ENCODE measurements at places on chromosomes 3 and 15. TPM values are rescaled to one million over a fixed set of nuclear protein-coding genes. Genes with fewer than 3 reads are reported as not detected.
A peak's percentile ranks its signal among the peaks of the same experiment; 100 is the strongest.

Gene TBL1XR1
- 146 TPM for total RNA-seq

Gene SCG5
- total RNA-seq: 2.6 TPM

Gene CFAP100
- total RNA-seq: 1.7 TPM

Gene LDHAL6B
- not detected for total RNA-seq

Gene DLL4
- 10.7 TPM for total RNA-seq

Gene LRRC2
- total RNA-seq: 9.3 TPM

Gene CCR1
- total RNA-seq: 2.7 TPM

Gene VEPH1
- total RNA-seq: 4.6 TPM

Gene CCDC71
- total RNA-seq: 30.2 TPM

Gene RTP1
- total RNA-seq: not detected

Gene KLHL40
- not detected for total RNA-seq

Gene C2CD4A
- total RNA-seq: 0.12 TPM

Gene PDZRN3
- total RNA-seq: 100 TPM

Gene CYP8B1
- total RNA-seq: not detected

DNA sequence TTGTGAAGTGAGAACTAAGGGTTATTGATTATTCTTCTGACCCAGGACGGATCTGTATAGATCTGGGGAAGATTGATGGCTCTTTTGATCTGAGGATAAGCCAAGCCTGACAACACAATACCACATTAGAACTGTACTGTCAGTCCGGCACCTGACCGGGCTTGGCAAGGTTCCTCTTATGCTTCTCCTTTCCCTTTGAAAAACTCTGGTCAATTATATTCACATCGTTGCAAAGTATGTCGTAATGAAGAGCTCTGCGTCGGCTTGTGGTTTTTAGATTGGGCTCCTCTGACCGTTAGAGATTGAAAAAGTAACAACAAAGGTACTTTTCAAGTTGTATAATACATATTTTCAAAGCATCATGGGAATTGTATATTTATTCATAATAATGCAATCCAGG, 389.8 kb downstream of the NR2F2 start:
- H3K4me3 ChIP-seq: no peak overlapping the region
- no peaks in the 10 kb centered on the region for H3K27me3 ChIP-seq
- no peaks in the 10 kb centered on the region for H3K4me1 ChIP-seq
- no peak overlapping the region for H3K27ac ChIP-seq
- DNase-seq: no peak

GRCh38 chr3:150248116-150248887, 159.8 kb upstream of the TSC22D2 start:
- no peak overlapping the region for H3K4me3 ChIP-seq
- H3K27me3 ChIP-seq: no peaks in the 10 kb centered on the region
- no peak for DNase-seq
- no peaks in the 10 kb centered on the region for H3K36me3 ChIP-seq
- peak overlapping the region; percentile 25 for H3K27ac ChIP-seq

GRCh38 chr15:33730815-33731214, 237.5 kb upstream of the CHRM5 start:
- no peak for DNase-seq
- no peaks in the 10 kb centered on the region for H3K27me3 ChIP-seq
- H3K4me1 ChIP-seq: no peaks in the 10 kb centered on the region
- H3K36me3 ChIP-seq: no peaks in the 10 kb centered on the region

DNA sequence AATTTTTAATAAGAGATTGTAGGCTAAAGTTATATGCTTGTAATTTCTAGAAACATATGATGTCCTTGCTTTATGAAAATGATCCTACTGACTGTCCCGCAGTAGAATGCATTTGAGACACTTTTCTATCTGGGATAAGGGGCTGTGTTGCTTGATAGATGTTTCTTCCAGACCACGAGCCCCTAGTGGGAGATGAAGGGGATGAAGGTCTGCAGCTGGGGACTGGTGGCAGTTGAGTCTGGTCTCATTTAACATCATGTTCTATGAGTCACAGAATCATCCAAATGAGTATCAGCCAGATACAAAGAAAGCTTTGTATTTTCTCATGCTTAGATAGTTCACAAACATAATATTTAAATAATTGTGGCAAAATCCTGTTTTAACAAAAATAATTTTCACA, 84.3 kb upstream of the PRTG start:
- H3K27me3 ChIP-seq: no peaks in the 10 kb centered on the region
- H3K4me1 ChIP-seq: no peaks in the 10 kb centered on the region
- H3K4me3 ChIP-seq: no peak overlapping the region

- H3K4me3 ChIP-seq: no peak overlapping the region
- H3K27me3 ChIP-seq: no peaks in the 10 kb centered on the region
- no peaks in the 10 kb centered on the region for H3K4me1 ChIP-seq
- no peak for DNase-seq
Measured at GRCh38 chr3:185813205-185813604, 11.6 kb downstream of the IGF2BP2 start.

GRCh38 chr15:71118881-71119632, 3.8 kb downstream of the THSD4 start:
- H3K27ac ChIP-seq: no peak overlapping the region
- no peak overlapping the region for H3K4me3 ChIP-seq
- no peaks in the 10 kb centered on the region for H3K4me1 ChIP-seq
- no peak for DNase-seq
- no peaks in the 10 kb centered on the region for H3K27me3 ChIP-seq

GRCh38 chr15:60528530-60528929, 49.6 kb upstream of the ICE2 start:
- peaks cover 3% of the 10 kb centered on the region for H3K4me1 ChIP-seq
- no peak overlapping the region for H3K4me3 ChIP-seq
- no peaks in the 10 kb centered on the region for H3K27me3 ChIP-seq
- H3K36me3 ChIP-seq: no peaks in the 10 kb centered on the region
- H3K27ac ChIP-seq: no peak overlapping the region

DNA sequence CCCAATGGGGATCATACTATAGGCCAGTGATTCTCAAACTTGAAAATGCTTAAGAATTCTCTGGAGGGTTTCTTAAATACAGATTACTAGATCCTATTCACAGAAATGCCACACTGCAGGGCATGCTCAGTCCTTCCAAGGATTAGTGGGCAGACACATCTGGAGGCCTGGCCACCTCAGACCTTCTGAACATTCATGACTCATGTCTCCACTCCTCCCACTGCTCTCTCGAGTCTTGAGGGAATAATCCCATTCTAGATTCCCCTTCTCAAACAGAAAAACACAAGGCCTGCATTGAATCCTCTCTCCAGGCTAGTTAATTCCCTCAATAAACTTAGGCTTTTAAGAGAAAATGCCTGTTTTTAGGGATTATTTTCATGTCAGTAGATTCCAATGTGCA, 22.1 kb downstream of the ZNF621 start:
- H3K36me3 ChIP-seq: no peaks in the 10 kb centered on the region
- no peaks in the 10 kb centered on the region for H3K27me3 ChIP-seq
- no peak for DNase-seq
- no peak overlapping the region for H3K4me3 ChIP-seq
- no peaks in the 10 kb centered on the region for H3K4me1 ChIP-seq

- H3K4me1 ChIP-seq: no peaks in the 10 kb centered on the region
- H3K27ac ChIP-seq: no peak overlapping the region
- H3K36me3 ChIP-seq: no peaks in the 10 kb centered on the region
- H3K4me3 ChIP-seq: no peak overlapping the region
Measured at GRCh38 chr3:32544894-32545293, 25.8 kb downstream of the DYNC1LI1 start.

GRCh38 chr3:36433511-36433910, 53.2 kb downstream of the STAC start:
- H3K36me3 ChIP-seq: no peaks in the 10 kb centered on the region
- H3K27me3 ChIP-seq: no peaks in the 10 kb centered on the region
- H3K4me1 ChIP-seq: no peaks in the 10 kb centered on the region
- H3K4me3 ChIP-seq: no peak overlapping the region

DNA sequence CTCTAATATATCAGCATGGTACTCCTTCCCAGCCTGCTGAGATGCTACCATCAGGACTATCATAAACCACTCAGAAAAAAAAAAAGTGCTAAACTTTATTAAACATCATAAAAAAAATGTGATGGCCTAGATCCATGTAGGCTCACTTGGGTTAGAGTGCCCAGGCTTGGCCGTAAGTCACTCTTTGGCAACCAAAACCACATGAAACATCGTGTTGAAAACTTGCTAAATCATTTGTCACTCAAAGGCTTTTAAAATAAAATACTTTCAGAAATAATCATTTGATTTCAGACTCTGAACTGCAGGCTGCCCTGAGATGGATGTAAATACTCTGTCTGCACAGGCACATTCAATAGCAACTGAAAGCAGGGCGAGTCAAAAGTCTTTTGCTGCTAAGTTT, 78.4 kb upstream of the WNT5A start:
- no peaks in the 10 kb centered on the region for H3K36me3 ChIP-seq
- no peaks in the 10 kb centered on the region for H3K4me1 ChIP-seq
- H3K27ac ChIP-seq: no peak overlapping the region
- no peak overlapping the region for H3K4me3 ChIP-seq
- no peaks in the 10 kb centered on the region for H3K27me3 ChIP-seq

GRCh38 chr15:59997070-59997701, 6.9 kb upstream of the FOXB1 start:
- no peak overlapping the region for H3K4me3 ChIP-seq
- peaks cover 2% of the 10 kb centered on the region for H3K27me3 ChIP-seq
- peaks cover 2% of the 10 kb centered on the region for H3K4me1 ChIP-seq
- no peak for DNase-seq

- no peak overlapping the region for H3K4me3 ChIP-seq
- H3K4me1 ChIP-seq: peaks cover 1% of the 10 kb centered on the region
- no peak overlapping the region for H3K27ac ChIP-seq
- no peaks in the 10 kb centered on the region for H3K36me3 ChIP-seq
- no peak for DNase-seq
Measured at GRCh38 chr15:88382482-88382983, 84.7 kb downstream of the MRPL46 start.

DNA sequence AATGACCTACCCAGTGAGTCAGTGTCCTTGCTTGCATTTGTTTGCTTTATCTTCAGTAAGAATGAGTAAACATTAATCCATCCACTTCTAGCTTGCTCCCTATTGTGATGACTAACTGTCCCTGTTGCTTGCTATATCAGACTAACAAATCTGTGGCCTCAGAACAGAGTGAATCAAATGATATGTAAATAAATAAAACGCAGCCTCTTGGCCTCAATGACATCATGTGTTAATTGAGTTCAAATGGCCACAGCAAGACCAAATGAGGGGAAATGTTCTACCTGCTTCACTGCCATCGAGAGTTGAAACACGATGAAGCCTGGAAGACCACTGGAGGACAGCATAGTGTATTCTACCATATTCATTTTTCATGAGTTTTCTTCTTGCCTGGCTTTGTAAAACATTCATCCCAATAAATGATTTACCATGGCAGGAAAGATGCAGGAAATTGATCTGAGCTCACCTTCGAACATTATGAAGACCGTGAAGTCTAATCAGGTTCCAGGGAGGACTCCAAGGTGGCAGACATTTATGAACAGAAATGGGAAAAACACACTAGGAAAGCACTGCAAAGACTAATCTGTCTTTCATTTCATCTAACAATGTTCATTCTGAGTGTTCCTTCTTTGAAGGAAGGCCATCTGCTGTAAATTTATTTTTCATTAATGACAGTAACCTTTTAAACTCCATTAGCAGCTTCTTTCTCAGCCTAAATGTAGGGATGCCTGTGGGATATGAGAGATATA, 1144.5 kb downstream of the TUSC7 start:
- DNase-seq: no peak
- H3K4me3 ChIP-seq: no peak overlapping the region
- no peaks in the 10 kb centered on the region for H3K4me1 ChIP-seq
- H3K36me3 ChIP-seq: no peaks in the 10 kb centered on the region
- H3K27ac ChIP-seq: no peak overlapping the region

GRCh38 chr15:38702178-38702912, 137.7 kb upstream of the RASGRP1 start:
- H3K27me3 ChIP-seq: no peaks in the 10 kb centered on the region
- H3K4me1 ChIP-seq: no peaks in the 10 kb centered on the region
- no peak overlapping the region for H3K4me3 ChIP-seq
- no peak overlapping the region for H3K27ac ChIP-seq
- no peak for DNase-seq

DNA sequence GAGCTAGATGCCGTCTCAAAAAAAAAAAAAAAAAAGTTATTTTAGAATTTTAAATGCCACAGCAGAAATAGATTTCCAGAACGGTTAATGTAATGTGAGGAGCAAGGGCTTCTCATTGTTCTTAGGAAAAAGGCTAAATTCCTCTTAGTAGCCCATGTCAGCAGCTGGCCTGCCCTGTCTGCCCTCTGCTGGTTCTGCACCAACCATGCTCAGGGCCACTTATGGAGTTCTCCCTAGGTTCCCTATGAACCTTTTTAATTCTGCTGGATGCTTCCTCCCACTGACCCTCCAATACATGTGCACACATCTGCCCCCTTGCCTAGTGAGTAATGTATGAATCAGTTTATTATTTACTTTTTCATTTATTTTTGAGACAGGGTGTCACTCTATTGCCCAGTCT, 32.2 kb upstream of the DPPA4 start:
- no peak overlapping the region for H3K4me3 ChIP-seq
- H3K27me3 ChIP-seq: no peaks in the 10 kb centered on the region
- no peak overlapping the region for H3K27ac ChIP-seq
- no peaks in the 10 kb centered on the region for H3K4me1 ChIP-seq
- H3K36me3 ChIP-seq: no peaks in the 10 kb centered on the region

- H3K27ac ChIP-seq: no peak overlapping the region
- H3K27me3 ChIP-seq: no peaks in the 10 kb centered on the region
- H3K4me3 ChIP-seq: no peak overlapping the region
- peaks cover 4% of the 10 kb centered on the region for H3K4me1 ChIP-seq
Measured at GRCh38 chr3:65335587-65335986, 647.8 kb upstream of the ADAMTS9 start.

- H3K27me3 ChIP-seq: no peaks in the 10 kb centered on the region
- H3K4me1 ChIP-seq: peaks cover 10% of the 10 kb centered on the region
- no peak overlapping the region for H3K4me3 ChIP-seq
- no peaks in the 10 kb centered on the region for H3K36me3 ChIP-seq
- DNase-seq: no peak
- no peak overlapping the region for H3K27ac ChIP-seq
Measured at GRCh38 chr3:50122661-50123391, 32.3 kb upstream of the SEMA3F start.

DNA sequence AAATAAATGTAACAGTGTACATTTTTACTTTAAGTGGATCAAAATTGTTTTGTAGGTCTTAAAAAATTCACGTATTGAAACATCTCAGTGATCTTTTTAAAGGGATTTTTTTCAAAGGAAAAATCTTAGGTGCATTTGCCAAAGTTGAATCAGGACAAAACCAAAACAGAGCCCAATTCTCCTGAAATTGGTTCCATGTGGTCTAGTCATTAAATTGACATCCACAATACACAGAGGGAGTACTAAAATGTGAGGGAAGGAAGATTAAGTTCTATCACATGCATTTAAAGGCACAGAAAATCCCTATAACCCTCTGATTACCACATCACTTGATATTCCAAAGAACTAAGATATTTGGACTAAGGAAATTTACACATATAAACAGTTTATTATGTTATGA, 39.3 kb upstream of the HDC start:
- H3K4me3 ChIP-seq: no peak overlapping the region
- H3K27me3 ChIP-seq: no peaks in the 10 kb centered on the region
- H3K4me1 ChIP-seq: no peaks in the 10 kb centered on the region
- no peaks in the 10 kb centered on the region for H3K36me3 ChIP-seq
- no peak overlapping the region for H3K27ac ChIP-seq

Measured in ovary (tissue), 10 donors.